ENCODE measurements at places on chromosomes 6 and 20. TPM values are rescaled to one million over a fixed set of nuclear protein-coding genes. Genes with fewer than 3 reads are reported as not detected.

- no peak for DNase-seq
These were observed 311.1 kb upstream of the SULF2 start for GRCh38 chr20:48096212-48096875.

Gene BMP2
- polyA plus RNA-seq: 1.9 TPM

- DNase-seq: no peak
These were observed 487.3 kb upstream of the JARID2 start for GRCh38 chr6:14758421-14759081.

Gene ACTL10
- polyA plus RNA-seq: 0.32 TPM

Gene FAM83C
- not detected for polyA plus RNA-seq

- DNase-seq: no peak
These were observed 41.9 kb downstream of the FGD2 start for GRCh38 chr6:37047346-37047688.

Gene SOBP
- 2.7 TPM for polyA plus RNA-seq

- no peak for DNase-seq
These were observed 25.0 kb upstream of the FAM217A start for GRCh38 chr6:4103929-4104328.

Gene C4A
- polyA plus RNA-seq: 25.2 TPM

Gene CRISP2
- not detected for polyA plus RNA-seq

Gene TINAG
- not detected for polyA plus RNA-seq

- DNase-seq: no peak
These were observed 95.3 kb upstream of the SGK1 start for GRCh38 chr6:134413241-134413643.

Gene BYSL
- 19.7 TPM for polyA plus RNA-seq

Gene ADGRB3
- polyA plus RNA-seq: 0.01 TPM

- peak; percentile 70 for DNase-seq
These were observed 1.4 kb downstream of the GMPR start for GRCh38 chr6:16239798-16240123.

GRCh38 chr6:144753023-144753705 lies 468.0 kb downstream of the UTRN start:
- no peak for DNase-seq

Gene MUC22
- not detected for polyA plus RNA-seq

GRCh38 chr20:10951216-10951615 lies 277.4 kb upstream of the JAG1 start:
- DNase-seq: no peak

DNA sequence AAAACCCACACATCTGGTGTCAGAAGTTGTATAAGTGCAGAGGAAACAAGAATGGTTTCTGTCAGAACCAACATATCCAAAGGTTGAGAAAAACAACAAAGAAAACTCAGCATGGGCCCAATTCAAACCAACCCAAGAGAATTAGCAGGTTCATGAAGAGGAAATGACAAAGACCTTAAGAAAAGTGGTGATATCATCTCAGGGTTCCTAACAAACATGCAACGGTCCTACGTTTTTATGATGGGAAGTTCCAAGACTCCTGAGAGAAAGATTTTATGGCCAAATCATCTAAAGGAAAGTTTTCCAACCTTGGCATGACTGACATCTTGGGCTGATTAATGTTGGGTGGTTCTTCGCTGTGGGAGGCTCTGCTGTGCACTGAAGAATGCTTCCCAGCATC lies 23.0 kb downstream of the TFB1M start:
- DNase-seq: no peak

Gene KIAA0408
- 3.0 TPM for polyA plus RNA-seq

GRCh38 chr6:119760046-119760445 lies 410.5 kb upstream of the MAN1A1 start:
- no peak for DNase-seq

Gene AARS2
- 5.5 TPM for polyA plus RNA-seq

Gene VSX1
- not detected for polyA plus RNA-seq

GRCh38 chr20:37331060-37331857 lies 14.7 kb upstream of the SRC start:
- no peak for DNase-seq

Measured in fibroblast of lung (primary cell).